ENCODE measurements at places on chromosomes 5 and 9.

GRCh38 chr9:89477384-89477783 is 20.5 kb downstream of the SEMA4D start:
- no peak for DNase-seq

GRCh38 chr5:78005021-78005785 is 229.1 kb upstream of the TBCA start:
- DNase-seq, result no peak

GRCh38 chr9:18611971-18612370 is 138.0 kb downstream of the ADAMTSL1 start:
- no peak for DNase-seq

GRCh38 chr9:109910671-109911518 is 130.9 kb downstream of the PALM2AKAP2 start:
- no peak for DNase-seq

- no peak for DNase-seq
These were observed 828 bp downstream of the ZSWIM6 start for GRCh38 chr5:61332851-61333320.

- DNase-seq, result no peak
These were observed 57.0 kb downstream of the FBN2 start for GRCh38 chr5:128480906-128481633.

- DNase-seq, result no peak
These were observed 7.7 kb upstream of the CEP72 start for GRCh38 chr5:604391-604831.

DNA sequence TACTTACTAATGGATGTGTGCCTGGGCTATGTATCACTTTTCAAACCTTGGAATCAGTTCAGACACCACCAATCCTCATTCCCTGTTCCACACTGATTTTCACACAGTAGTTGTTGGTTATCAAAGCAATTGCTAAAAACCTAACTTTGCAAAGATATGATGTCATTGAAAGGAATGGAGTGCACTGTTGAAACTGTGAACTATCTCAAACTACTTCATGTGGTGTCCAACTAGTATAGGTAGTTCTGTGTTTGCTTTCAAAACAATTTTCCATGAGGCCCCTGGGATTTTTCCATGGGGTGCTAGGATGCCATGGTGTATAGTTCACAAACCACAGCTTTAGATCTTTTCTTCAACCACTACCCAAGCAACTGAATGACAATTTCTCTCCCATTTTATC is 17.8 kb downstream of the INIP start:
- DNase-seq, result no peak

DNA sequence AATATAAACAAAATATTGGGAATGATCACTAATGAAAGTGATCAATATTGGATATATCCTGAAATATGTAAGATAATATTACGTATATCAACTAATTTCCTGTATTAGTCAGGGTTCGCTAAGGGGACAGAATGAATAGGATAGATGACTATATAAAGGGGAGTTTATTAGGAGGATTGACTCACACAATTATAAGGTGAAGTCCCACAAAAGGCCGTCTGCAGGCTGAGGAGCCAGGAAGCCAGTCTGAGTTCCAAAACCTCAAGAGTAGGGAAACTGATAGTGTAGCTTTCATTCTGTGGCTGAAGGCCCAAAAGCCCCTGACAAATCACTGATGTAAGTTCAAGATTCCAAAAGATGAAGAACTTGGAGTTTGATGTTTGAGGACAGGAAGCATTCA is 561.1 kb downstream of the PRDM9 start:
- DNase-seq, result no peak

- no peak for DNase-seq
These were observed 603 bp downstream of the DENND1A start for GRCh38 chr9:123929177-123929869.

GRCh38 chr5:14870337-14871213 is 1.0 kb downstream of the ANKH start:
- DNase-seq, result peak; percentile 57

- DNase-seq, result no peak
These were observed 107.6 kb upstream of the MPDZ start for GRCh38 chr9:13386935-13387733.

GRCh38 chr5:115543365-115544042 is 1.1 kb downstream of the FEM1C start:
- DNase-seq, result no peak

- DNase-seq, result no peak
These were observed 70.4 kb upstream of the ANKRD55 start for GRCh38 chr5:56303511-56303910.

- no peak for DNase-seq
These were observed 113.1 kb upstream of the NIPBL start for GRCh38 chr5:36763454-36763853.

GRCh38 chr9:27571011-27571410 is 2.3 kb downstream of the C9orf72 start:
- DNase-seq, result no peak

- no peak for DNase-seq
These were observed 9.9 kb downstream of the UCK1 start for GRCh38 chr9:131521203-131521602.

DNA sequence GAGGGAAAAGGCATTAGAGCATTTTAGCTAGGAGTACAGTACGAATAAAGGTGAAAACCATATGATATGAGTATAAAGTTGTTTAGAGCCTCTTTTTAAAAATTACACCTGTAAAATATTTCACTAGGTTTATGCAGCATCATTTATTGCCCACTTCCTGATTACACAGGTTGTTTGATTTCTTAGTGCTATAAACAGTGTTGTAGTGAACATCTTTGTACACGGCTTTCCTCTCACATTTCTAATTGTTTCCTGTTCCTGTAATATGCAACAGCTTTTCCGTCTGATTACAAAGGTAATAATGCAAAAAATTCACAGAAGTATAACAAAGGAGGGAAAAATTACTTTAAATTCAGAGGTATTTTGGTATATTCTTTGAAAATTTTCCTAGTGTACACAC is 13.0 kb downstream of the STOM start:
- no peak for DNase-seq

DNA sequence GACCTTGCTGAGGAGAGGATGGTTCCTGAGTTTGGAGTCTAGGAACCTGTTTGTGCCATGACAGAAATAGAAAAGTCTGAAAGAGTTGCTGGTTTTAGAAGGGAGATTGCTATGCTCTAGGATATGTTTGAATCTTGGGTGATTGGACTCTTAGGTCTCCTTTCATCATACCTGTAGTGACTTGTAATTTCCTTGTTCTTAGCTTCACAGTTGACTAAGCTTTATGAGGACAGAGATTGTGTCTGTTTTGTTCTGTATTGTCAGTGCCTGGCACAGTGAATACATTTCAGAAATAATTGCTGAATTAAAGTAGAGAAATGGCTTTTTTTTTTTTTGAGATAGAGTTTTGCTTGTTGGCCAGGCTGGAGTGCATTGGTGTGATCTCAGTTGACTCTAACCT is 31.5 kb downstream of the GAPVD1 start:
- DNase-seq, result no peak

DNA sequence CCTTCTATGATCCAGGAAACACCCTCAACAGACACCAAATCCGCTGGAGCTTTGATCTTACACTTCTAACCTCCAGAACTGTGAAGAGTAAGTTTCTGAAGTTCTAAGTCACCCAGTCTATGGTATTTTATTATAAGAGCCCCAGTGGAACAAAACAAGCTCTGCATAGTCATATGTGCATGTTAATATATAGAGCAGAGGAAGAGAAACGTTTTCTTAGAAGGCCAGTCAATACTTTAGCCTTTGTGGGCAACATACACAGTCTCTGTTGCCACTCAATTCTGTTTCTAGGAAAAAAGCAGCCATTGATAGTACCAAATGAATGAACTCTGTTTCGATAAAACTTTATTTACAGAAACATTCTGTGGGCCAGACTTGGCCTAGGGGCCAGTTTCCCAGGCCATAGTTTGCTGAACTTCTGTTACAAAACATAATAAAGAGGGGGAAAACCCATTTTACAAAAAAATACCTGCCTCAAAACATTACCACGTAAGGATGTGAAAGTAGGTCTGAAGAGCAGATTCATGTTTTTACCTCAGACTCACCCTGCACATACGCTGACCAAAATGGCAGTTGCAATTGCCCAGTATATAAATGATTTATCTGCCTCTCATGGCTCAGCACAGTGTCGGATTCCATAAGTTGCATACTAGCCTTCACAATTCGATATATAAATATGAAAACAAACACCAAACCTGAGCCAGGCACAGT is 350.5 kb downstream of the SLIT3 start:
- DNase-seq, result no peak

- DNase-seq, result no peak
These were observed 17.4 kb upstream of the PRLR start for GRCh38 chr5:35247648-35248034.

- no peak for DNase-seq
These were observed 380.5 kb downstream of the SPOCK1 start for GRCh38 chr5:137118629-137119028.

- no peak for DNase-seq
These were observed 10.0 kb upstream of the SEPTIN8 start for GRCh38 chr5:132787076-132787475.

DNA sequence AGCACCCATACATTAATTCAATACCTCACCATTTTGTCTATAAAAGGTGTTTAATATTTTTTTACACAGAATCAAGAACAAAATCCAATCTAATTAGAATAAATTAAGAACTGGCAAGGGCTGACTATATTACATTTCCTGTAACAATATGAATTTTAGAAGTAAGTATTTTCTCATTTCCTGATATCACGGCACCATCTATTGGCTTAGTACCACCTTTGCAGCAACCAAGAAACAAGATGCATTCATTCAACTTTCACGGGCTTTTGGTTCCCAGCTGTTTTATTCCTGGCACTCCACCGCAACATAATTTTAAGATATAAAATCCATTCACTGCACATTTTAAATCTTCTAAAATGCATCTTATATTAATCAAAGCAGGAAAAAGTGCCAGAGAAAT is 20.6 kb downstream of the PSMB7 start:
- no peak for DNase-seq

DNA sequence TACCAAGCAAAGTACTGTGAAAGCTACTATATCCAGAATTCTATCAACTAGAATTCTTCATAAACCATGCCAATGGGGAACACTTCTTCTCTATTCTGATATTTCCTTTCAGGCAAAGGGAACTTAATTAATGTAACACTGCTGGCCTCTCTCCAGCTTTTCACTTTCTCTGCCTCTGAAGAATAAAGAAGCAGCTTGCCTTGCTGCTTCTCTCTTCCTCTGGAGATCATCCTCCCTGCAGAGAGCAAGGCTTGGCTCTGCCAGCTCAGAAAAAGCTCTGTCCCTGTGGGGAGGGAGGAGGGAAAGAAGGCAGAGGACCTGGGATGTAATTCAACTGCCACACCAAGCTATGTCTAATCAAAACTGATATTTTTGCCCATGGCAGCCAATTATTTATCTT is 6.5 kb downstream of the CTNND2 start:
- no peak for DNase-seq

DNA sequence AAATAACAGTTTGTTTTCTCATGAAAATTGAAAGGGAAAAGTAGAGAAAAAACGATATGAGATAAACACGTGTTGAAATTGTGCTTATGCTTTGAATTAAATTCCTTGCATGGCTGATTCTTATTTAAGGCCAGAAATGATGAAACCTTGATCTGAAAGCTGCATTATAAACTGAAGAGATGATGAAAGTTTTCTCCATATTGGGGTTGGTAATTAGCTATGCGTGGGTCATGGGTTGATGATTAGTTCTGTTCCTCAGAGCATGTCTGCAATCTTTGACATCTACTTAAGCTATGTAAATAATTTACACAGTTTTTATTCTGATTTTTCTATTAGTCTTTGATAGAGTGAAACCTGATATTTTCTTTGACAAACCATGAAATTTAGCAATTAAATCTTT is 264.1 kb downstream of the CD180 start:
- no peak for DNase-seq

- no peak for DNase-seq
These were observed 2.9 kb downstream of the IPPK start for GRCh38 chr9:92666912-92667532.

GRCh38 chr9:136409557-136410455 is 608 bp downstream of the ENTR1 start:
- DNase-seq, result peak; percentile 18

DNA sequence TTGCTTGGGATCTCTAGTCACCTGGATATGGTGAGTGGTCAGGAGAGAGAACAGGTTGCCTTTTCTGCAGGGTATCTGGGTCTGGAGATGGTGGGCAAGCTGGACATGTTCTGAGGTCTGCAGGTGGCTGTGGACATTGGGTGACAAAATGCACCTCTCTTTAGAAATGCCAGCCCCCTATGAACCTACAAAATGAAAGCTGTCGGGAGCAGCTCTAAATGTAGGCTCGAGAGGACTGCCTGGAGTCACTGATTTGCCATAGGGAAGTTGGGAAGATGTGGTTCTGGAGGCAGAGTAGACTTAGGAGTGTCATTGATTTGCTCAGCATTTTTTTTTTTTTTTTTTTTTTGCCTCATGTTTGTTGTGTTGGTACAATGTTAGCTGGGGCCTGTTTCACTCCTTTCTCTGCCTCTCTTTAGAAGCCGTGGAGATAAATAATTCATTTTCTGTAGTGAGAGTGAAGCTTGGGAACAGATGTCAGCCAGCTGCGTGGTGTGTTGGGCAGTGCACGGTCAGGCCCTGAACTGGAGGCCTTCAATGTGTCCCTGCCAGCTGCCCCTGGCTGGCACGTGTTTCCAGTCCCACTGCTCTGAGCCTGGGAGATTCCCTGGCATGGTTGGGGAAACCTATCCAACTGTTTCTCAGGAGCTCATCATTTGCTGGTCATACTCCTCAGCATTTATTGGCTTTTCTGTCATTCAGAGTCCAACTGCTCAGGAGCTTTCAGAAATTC is 5.4 kb downstream of the RGS3 start:
- no peak for DNase-seq

GRCh38 chr5:156043351-156043750 is 283.6 kb upstream of the SGCD start:
- no peak for DNase-seq

GRCh38 chr9:133589454-133590227 is 19.5 kb downstream of the FAM163B start:
- DNase-seq, result peak; percentile 8

- no peak for DNase-seq
These were observed 23.8 kb downstream of the EXOC3 start for GRCh38 chr5:466661-467310.

DNA sequence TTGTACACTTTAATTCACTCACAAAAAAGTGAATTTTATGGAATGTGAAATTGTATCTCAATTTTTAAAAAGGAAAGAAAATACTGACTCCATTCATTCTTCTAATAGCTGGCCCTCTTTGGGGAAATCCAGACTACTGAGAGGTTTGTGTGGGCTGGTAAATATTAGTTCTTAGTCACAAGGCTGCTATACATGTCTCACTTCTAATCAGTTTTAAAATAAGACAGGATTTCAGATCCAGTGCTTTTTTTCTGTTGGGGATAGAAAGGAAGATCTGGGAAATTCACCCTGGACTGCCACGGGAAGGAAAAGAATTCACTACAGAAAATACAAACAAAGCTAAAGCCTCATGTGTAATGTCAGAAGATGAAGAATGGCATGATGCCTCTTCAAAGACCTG is 32.7 kb upstream of the ADAMTSL1 start:
- DNase-seq, result no peak

- DNase-seq, result no peak
These were observed 72.2 kb downstream of the PTPDC1 start for GRCh38 chr9:94156348-94157049.

GRCh38 chr5:14413331-14413750 is 168.3 kb upstream of the OTULINL start:
- no peak for DNase-seq
